Activated CD4-positive, alpha-beta T cell treated with anti-CD3 and anti-CD28 coated beads, Interleukin-2, Interleukin-4, amounts not matched to agents 100 ng/mL and 50 ng/mL, durations not matched to agents 16 hours and 8 hours (primary cell): ENCODE measurements at places on chromosomes 12 and 14.

DNA sequence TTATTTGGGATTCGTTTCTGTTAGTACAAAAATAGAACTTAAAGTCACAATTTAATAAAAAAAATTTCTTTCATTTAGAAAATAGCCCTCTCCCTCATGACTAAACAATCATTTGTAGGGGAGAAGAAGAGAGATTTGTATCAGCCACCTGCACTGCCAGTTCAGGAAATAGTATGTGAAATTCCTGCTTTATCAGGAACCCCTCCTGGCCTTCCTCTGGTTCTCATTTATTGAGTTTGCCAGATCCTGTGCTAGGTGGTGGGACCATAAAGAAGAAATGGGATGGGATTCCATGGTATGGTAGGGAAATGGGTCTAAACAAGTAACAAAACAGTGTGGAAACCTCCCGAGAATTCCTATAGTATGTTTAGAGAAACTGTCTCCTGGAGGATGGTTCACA, 30.0 kb downstream of the RASSF8 start:
- no peak for DNase-seq

GRCh38 chr14:36066636-36067035, 109.9 kb downstream of the PTCSC3 start:
- no peak for DNase-seq

GRCh38 chr14:75274050-75274898, 4.4 kb upstream of the FOS start:
- DNase-seq: no peak

- DNase-seq: no peak
Observed at GRCh38 chr12:75542942-75543341, 31.5 kb upstream of the KRR1 start.

GRCh38 chr14:22282949-22283348, 306.1 kb downstream of the DAD1 start:
- DNase-seq: no peak

DNA sequence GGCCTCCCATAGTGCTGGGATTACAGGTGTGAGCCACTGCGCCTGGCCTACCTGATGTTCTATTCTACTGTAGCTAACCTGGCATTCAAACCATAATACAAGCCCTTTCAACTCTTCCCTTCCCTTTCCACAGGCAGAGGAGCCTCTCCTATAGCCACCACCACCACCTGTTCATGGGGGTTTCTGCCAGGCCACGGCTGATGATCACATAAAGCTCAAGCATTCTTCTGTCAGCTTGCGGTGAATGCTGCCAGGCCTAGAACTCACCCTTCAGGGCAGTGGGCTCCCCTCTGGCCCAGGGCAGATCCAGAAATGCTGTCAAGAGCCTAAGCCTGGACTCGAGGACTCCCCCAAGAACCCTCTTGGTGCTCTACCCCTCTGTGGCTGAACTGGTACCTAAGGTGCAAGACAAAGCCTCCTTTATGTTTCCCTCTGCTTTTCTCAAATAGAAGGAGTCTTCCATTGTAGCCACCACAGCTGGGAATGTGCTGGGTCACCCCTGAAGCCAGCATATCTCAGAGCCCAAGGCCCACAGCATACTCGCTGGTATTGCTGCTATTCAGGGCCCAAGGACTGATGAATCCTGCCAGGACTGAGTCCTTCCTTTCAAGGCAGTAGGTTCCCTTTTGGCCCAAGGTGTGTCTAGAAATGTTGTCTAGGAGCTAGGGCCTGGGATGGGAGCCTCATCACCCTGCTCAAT, 3.4 kb upstream of the DLGAP5 start:
- no peak for DNase-seq

GRCh38 chr12:29655861-29656260, 127.9 kb downstream of the TMTC1 start:
- DNase-seq: no peak

GRCh38 chr14:63676615-63677014, 34.9 kb upstream of the WDR89 start:
- no peak for DNase-seq

- DNase-seq: no peak
Observed at GRCh38 chr14:36221112-36221511, 44.6 kb upstream of the PTCSC3 start.

- DNase-seq: no peak
Observed at GRCh38 chr14:99820702-99821331, 27.6 kb downstream of the EML1 start.

DNA sequence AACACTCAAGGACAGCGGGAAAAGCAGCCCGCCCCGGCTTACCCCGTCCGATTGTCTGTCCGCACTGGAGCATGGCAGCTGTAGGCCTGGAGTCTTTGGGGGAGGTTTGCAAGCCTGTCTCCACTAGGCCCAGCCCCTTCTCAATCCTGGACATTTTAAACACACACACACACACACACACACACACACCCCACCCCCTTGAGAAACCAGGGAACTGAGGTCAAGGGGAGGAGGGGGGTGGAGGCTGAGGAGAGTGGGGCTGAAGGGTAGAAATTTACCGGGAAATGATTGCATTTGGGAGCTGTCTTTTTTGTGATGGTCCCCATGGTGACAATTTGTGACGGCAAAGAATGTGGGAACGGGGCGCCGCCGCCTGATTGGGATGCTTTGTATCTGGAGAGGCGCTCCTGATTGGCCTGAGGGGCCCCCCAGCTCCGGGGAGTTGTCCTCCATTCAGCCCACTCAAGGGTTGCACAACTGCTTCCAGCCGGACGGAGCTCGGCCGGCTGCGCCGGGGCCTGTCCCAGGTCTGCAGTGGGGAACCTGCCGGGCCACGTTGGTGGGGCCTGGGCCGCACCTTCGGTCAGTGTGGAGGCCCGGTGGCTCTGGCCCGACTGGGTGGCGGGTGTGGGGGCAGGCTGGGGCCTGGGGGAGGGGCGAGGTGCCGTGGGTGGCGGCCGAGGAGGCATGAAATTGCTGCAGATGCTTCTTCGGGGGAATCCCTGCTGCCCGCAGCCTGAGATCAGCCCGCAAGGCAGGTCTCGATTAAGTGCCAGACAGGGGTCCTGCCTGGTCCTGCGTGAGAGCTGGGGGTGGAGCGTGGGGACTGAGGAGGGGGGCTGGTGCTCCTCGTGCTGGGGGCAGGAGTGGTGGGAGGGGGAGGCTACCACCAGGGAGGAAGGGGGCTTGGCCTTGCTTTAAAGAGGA, at the start of gene FAM181A:
Gene FAM181A, plus strand, starts transcription at position 472 of the 927 bp plus-strand sequence. CDS start 942 bp downstream, outside the sequence.
- no peak for DNase-seq

DNA sequence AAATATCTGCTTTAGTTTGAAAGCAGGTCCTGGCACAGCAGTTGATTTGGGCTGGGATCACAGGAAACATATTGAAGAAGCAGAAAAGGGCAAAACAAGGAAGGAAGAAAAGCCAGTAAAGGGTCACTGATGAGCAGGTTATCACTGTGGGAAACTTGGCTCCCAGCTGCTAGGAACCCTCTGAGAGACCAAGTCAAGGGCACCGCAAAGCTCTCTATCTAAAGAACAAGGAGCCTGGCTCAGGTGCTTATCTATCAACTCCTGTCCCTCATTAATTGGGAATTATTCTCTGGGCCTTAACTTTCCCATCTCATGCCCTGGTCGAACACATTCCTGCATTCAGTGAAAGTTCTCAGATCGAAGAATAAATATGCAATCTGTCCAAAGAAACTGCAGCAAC, 450.9 kb upstream of the RPL10L start:
- DNase-seq: no peak

DNA sequence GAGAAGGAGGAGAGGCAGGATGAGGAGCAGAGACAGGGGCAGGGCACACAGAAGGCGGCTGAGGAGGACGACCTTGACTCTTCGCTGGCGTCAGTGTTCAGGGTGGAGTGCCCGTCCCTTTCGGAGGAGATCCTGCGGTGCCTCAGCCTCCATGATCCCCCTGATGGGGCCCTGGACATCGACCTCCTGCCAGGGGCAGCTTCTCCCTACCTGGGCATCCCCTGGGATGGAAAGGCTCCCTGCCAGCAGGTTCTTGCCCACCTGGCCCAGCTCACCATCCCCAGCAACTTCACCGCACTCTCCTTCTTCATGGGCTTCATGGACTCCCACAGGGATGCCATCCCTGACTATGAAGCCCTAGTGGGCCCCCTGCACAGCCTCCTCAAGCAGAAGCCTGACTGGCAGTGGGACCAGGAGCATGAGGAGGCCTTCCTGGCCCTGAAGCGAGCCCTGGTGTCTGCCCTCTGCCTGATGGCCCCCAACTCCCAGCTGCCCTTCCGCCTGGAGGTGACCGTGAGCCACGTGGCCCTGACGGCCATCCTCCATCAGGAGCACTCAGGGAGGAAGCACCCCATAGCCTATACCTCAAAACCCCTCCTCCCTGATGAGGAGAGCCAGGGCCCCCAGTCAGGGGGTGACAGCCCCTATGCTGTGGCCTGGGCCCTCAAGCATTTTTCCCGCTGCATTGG, 14.6 kb downstream of the CBLN3 start:
- no peak for DNase-seq

GRCh38 chr14:89833120-89833532, 121.4 kb downstream of the EFCAB11 start:
- DNase-seq: no peak

DNA sequence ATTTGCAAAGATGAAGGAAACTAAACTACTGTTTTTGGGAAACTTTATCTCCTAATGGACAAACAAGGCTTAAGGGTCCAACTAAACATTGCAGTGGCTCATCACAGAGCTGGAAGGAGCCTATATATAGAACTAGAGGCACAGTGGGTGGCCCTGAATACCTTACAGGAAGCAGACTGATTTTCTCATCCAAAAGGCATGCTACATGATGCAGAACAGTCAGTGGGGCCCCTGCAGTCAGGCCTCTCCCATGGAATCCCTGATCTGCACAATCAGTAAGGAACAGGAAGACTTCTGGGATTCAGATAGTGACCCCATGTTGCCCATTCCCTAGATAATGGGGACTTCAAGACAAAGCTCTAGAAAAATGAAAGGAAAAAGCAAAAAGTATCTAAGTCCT, 1.9 kb upstream of the LLPH start:
- DNase-seq: no peak

- no peak for DNase-seq
Observed at GRCh38 chr12:46087916-46088439, 97.6 kb upstream of the SCAF11 start.

DNA sequence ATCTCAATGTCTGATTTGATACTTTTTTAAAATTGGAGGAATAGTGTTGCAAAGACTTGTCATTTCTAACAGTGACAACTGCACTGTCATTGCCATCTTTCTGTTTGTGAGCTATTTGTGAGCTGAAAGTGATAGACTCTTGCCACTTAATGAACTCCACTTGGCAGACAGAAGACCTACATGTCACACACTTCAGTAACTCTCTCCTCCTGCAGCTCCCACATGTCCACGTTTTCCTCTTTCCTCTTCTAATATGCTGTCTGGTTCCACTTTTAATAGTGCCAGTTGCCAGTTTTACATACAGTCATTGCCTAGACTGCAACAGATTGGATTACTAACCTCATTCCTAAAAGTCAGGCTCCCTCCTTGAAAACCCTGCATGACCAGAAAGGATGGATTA, 121.5 kb downstream of the CAPZA3 start:
- no peak for DNase-seq

DNA sequence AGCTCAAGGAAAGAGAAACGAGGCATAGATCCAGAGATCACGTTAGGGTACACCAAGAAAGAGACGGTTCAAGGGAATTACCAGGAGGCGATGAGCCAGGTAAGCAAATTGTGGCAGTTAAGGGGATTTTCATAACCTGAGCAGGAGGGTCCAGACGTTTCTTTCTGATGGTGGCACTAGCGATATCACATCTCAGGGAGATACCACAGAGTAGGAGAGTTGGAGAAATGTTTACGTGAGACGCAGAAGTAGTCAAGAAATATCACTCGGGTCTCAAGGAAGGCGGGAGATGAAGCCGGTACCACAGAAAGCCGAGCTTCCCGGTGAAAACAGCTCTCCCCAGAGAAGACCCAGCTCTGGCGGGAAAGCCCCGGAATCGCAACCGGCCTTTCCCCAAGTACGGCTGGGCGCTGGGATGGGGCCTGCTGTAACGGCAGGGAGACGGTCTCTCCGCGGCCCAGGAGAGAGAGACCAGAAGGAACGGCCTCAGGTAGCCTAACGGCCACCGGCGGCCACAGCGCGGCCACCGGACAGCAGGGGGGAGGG, 485 bp downstream of the SENP1 start:
- DNase-seq: peak; percentile 25

DNA sequence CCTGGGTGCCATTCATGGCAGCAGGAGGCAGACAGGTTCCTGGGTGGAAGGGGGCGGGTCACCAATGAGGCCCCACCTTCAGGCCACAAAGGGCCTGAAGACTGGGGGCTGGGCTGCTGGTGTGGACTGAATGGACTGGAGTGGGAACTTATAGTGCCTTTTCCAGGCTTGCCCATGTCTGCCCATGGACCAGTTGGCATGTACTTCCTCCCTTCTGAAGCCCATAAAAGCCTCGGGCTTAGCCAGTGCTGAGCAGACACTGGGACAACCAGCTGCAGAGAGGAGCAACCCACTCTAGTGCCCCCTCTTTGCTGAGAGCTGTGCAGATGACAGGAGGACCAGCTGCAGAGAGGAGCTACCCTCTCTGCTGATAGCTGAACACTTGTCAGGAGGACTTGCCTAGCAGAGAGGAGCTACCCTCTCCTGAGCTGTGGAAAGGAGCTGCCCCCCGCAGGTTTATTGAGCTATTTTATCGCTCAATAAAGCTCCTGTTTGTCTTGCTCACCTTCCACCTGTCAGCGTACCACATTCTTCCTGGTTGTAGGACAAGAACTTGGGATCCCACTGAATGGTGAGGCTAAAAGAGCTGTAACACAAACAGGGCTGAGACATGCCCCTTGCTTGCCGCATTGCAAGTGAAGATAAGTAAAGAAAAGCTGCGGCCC, 34.0 kb downstream of the APAF1 start:
- no peak for DNase-seq
